Brain microvascular endothelial cell (primary cell): ENCODE measurements at places on chromosomes 1 and 21.
A peak's percentile ranks its signal among the peaks of the same experiment; 100 is the strongest.

DNA sequence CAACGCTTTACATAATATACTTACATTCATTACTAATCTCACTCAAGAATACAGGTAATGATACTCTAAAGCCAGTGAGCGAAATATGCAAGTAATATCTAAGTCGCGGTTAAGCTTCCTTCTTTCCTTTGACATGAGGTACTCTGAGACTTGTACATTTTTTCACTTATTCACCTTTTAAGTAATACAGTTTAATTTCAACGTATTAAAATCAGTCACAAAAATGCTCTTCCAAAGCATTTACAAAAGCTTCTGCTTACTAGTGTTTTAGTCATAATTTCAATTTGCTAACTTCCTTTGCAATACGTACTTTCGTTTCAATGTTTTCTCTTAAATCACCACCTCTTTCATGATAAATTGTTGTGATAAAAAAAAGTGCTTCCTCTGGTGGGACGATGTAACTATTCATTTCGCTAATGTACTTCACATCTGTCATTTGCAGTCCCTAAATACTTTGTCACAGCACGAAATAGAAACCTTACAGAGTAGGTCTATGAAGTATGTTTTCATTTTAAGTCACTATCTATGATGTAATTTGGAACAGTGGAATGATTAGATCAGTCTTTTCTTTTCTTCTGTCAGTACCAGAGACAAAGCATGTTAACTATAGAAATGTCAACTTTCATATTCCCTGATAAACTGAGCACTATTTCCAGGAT lies 34.0 kb upstream of the ADGRL4 start:
- no peak for DNase-seq

DNA sequence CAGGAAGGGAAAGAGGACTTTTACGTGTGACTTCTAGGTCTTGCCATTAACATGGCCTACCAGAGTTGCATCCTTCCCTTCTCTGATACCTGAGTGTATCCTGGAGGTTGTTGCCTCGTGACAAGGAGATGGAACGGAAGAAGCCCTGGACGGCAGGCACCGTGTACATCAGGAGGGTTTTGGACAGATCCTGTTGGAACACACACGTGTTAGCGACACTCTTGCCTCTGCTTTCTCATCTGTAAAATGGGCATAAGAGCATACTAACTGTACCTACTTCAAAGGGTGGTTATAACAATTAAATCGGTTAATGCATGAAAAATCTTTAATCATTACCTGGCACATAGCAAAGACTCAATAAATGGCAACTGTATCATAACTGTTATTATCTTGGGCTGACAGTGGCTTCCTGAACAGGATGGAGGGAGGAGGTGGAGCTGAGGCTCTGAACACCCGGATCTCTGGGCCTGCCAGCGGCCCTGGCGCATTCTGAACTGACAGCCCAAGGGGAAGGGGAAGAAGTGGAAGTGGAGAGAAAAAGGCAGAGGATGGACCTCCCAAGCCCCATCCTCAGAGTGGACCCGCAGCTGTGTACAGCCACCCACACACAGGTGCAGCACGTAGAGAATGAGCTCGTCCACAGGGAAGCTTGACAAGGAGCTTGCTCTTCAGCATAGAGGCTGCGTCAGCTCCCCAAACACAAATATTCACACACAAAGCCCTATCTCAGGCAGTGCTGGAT lies 30.2 kb upstream of the EXOSC10 start:
- DNase-seq = no peak

DNA sequence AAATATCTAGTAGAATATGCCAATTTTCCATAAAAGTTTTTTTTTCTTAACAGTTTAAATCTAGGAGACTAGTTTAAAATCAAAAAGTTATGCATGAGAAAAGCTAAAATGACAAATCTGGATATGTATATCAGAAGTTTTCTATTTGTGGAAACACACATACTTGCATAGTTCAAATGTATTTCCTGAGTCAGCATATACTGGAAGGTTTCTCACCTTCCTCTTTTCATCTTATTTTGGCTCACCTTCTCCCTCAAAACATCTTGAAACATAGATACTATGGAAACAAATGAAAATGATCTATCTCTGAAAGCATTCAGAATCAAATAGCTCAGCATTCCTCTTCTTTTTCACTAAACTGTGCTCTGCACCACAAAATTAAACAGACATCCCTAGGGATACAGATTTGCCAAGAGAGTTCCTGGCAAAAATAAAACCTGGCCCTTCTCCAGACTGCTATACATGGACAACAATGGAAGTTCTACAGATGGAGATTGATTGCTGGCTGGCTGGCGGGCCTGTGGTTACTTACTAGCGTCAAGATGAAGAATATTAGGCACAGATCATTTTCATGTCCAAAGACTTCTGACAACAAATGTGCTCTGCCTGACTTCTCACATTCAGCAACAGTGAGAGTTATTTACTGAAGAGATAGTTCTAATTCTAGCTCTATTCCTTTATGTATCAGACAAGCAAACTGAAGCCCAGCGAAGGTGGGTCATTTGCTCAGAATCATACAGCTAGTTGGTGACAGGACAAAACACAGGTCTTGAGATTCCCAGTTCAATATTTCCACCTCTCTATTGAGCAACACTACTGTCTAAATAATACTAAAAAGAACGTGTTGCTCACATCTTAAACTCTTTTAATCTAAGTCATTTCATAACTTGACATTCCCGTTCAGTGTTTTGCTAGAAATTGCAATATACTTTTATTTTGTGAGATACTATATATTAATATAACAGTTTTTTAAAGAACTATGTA lies 26.6 kb downstream of the DIPK1A start:
- DNase-seq = peak; percentile 68

DNA sequence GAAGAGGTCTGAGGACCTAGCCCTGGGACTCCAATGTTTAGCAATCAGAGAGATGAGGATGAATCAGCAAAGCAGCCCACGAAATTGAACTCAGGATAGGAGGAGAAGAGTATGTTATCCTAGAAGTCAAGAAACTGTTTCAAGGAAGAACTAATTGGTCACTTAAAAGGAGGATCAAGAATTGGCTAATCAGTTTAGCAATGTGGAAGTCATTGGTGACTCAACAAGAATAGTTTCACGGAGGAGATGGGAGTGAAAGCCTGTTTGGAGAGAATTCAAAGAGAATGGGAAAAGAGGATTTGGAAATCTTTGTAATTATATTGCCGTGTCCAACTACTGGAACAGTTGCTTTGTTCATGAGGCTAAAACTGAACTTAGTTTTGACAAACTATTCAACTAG lies 7.4 kb downstream of the HMCN1 start:
- no peak for DNase-seq

DNA sequence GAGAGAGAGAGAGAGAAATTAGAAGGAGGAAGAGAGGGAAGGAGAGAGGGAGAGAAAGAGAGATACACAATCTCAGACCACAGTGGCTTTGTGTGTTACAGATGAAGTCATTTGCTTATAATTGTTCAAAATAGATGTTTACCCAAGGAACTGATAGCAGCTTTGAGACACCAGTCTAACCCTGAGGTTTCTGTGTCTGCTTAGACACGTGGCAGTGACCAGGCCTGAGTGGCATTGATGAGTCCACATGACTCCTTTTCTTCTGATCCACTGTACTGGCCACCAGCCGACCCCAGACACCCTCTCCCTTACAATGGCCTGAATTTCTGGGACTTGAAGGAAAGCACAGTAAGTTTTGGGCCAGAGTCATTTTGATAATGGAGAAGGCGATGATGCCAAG lies 104.9 kb downstream of the DUSP10 start:
- DNase-seq = no peak

DNA sequence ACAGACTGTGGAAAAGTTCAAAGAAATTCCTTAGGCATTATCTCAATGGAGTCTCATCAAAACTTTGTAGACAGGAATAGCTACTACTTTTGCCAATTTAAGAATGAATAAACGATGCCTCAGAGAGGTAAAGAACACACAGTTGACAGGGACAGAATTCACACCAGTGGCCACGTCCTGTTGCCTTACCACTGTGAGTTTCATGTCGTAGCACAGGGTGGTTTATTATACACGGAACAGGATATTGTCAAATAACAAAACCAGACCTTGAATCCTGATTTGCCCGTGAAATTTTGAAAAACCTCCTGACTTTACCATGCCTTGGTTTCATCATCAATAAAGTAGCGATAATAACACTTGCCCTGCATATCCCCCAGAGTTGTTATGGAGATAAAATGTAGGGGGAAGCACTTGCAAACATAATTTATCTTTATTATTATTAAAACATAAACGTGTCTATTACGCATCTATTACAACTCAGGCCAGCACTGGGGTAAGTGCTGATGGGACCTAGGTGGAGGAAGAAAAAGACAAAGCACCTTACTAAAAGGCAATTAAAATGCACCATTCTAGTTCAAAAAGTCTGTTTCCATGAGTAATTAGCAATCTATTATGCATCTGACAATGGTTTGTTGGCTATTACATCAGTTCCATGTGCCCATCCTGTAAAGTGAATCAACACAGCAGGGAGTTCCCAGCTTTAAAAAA lies 408.1 kb upstream of the RUNX1 start:
- no peak for DNase-seq

DNA sequence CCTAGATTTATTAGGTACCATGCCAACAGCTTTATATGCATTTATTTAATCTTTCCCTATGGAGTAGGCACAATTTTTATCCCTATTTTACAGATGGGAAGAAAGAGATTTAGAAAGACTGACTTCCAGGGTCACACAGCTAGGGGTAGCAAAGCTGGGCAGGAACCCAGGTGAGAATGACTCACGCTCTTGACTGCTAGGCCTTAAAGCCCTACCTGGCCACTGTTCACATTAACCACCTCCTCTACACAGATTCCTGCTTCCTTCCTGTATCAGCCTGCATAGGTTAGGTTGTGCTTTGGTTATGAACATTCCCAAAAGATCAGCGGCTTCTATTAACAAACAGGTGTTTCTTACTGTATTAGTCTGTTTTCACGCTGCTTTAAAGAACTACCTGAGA lies 53.2 kb downstream of the DNAJC6 start:
- DNase-seq = no peak

- DNase-seq = no peak
Observed at GRCh38 chr1:70265946-70266345, 44.8 kb downstream of the SRSF11 start.

GRCh38 chr1:230822092-230822581 lies 46.2 kb downstream of the C1orf198 start:
- DNase-seq = no peak

- no peak for DNase-seq
Observed at GRCh38 chr1:34270181-34270580, 93.5 kb downstream of the C1orf94 start.

DNA sequence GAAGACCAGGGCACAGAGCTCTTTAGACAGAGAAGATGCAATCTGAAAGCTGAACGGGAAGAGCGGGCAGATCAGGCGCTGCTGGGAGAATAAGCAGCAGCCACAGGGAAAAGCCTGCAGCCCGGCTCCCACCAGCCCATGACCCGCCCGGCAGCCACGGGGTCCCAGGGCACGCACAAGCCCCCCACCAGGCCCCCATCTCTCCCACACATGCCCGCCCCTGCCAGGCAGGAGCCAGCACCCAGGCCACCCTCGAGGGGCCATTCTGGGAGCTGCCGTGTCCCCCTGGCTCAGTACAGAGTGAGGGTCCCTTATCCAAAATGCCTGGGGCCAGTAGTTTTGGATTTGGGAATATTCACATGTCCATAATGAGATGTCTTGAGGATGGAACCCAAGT lies 16.3 kb downstream of the SLC19A1 start:
- no peak for DNase-seq

DNA sequence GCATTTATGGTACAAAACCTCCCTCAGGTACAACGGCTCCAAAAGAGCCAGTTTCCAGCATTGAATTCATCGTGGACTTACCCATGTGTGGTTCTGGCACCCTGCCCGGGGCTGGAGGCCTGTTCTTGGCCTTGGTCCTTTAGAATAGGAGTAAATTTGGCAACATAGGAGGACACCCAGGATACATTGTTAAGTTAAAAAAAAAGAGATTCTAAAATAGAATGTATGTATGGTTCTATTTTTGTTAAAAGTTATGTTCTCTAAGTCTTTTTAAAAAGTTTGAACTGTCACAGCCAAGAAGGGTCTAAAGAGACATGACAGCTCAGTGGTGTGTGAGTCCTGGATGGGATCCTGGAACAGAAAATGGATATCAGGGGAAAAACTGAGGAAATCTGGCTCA lies 25.9 kb downstream of the EPHX1 start:
- DNase-seq = no peak

GRCh38 chr1:164272156-164272555 lies 286.8 kb upstream of the PBX1 start:
- DNase-seq = no peak

- DNase-seq = no peak
Observed at GRCh38 chr1:67189953-67190352, 23.7 kb downstream of the IL23R start.

DNA sequence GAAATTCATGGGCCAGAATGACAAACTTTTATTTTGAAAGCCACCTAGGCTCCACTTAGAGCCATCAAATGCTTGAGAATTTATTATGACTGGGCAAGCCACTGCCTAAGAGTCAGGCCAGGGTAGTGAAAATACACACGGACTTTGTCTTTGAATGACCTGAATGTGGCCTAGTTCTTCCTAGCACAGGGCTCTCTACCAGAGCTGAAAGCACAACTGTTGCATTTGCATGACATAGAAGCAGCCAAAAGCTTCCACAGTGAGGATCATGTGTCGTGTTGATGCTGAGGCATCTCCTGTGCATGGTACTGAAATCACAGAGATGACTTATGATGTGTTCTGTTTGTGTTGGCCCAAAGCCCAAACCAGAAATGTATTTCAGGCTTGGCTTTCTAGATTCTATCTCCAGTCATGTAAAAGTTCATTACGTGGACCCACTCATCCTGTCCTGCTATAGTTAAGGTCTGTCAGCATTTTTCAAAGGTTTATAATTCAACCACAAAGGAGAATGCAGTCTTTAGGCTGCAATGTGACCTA lies 164.0 kb upstream of the UBE2U start:
- peak; percentile 100 for DNase-seq

DNA sequence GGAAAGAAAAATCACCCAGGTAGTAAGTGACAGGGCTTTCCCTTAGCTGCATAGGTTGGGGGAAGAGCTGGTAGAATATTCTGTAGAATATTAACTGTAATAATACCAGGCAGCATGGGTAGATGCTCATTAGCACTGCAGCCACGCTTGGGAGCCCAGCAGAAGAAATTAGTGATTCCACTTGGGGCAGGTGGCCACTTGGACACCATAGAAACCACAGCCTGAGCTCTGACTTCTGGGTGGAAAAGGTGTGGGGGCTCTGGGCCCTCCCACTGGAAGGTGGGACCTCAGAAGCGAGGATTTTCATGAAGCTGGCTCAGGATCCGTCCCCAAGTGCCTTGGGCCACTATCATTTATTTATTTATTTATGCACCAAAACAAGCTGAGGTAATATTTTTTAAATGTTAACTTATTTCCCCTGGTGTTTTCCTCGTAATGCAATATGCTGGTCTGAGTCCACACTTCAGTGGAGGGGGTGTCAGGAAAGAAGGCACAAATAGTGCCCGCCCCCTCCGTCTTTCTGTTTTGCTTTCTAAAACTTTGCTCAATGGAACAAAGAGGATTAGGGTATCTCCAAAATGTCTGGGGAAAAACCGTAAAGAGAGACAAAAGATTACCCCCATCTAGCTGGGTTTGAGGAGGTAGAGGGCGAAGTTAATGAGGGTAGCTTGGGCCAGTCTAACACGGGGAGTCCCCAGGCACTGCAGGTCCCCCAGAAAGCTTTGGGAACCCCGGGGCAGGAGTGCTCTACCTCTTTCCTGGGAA lies 75.2 kb upstream of the GADD45A start:
- DNase-seq = no peak
